ENCODE measurements at places on chromosomes 2 and 18. TPM values are rescaled to one million over a fixed set of nuclear protein-coding genes. Genes with fewer than 3 reads are reported as not detected.

The PROKR1 gene
- not detected for total RNA-seq

The B3GNT7 gene
- not detected for total RNA-seq

The RAD51AP2 gene
- total RNA-seq, result not detected

- DNase-seq, result no peak
- no peak overlapping the region for H3K27ac ChIP-seq
- H3K27me3 ChIP-seq, result no peaks in the 10 kb centered on the region
- H3K4me1 ChIP-seq, result peaks cover 9% of the 10 kb centered on the region
Observed at GRCh38 chr2:65164426-65164891, 34.6 kb upstream of the RAB1A start.

- H3K27ac ChIP-seq, result no peak overlapping the region
- no peaks in the 10 kb centered on the region for H3K36me3 ChIP-seq
- H3K27me3 ChIP-seq, result peaks cover 3% of the 10 kb centered on the region
- no peaks in the 10 kb centered on the region for H3K4me1 ChIP-seq
- no peak overlapping the region for H3K4me3 ChIP-seq
- DNase-seq, result no peak
Observed at GRCh38 chr2:165627470-165627869, 158.0 kb downstream of the CSRNP3 start.

- no peak for DNase-seq
- H3K4me3 ChIP-seq, result no peak overlapping the region
- H3K27me3 ChIP-seq, result no peaks in the 10 kb centered on the region
- H3K36me3 ChIP-seq, result no peaks in the 10 kb centered on the region
Observed at GRCh38 chr2:3633089-3633981, 24.7 kb upstream of the ALLC start.

DNA sequence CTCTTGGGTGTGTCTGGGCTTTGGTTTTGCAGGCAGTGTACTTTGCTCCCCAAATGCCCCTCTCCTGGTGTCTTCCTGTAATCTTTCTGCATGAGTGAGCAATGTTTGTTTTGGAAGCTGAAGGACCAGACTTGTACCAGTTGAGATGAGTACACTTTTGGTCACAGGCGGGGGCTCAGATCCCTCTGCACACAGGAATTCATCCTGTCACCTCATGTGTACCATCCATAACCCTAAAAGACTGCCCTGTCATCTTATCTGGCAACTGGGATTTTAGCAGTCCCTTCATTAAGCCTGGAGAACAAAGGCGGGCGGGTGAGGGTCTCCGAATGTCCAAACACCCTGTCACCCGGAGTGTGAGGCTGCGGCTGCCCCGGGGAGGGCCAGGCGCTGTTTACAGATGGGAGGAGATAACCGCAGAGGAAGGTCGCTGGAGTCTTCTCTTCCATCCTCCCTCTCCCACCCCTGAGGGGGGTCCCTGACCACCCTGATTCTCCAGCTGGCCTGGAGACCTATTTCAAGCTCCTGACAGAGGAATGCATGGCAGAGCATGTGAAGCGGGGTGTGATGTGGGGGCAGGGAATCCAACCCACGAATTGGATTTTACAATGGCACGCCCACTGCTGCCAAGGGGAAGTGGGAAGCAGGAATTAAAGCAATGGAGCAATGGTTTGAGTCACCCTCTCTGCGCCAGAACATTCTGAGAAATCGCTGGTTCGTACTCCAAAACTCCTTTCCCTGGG, 158.2 kb upstream of the MYCN start:
- no peak overlapping the region for H3K4me3 ChIP-seq
- DNase-seq, result no peak
- no peaks in the 10 kb centered on the region for H3K4me1 ChIP-seq
- no peak overlapping the region for H3K27ac ChIP-seq
- no peaks in the 10 kb centered on the region for H3K27me3 ChIP-seq

GRCh38 chr18:67133669-67134068, 382.9 kb downstream of the DSEL start:
- no peak overlapping the region for H3K4me3 ChIP-seq
- no peaks in the 10 kb centered on the region for H3K4me1 ChIP-seq
- H3K36me3 ChIP-seq, result no peaks in the 10 kb centered on the region

Data from CD4-positive, alpha-beta memory T cell (primary cell).